ENCODE measurements at places on chromosomes 5 and 9.

DNA sequence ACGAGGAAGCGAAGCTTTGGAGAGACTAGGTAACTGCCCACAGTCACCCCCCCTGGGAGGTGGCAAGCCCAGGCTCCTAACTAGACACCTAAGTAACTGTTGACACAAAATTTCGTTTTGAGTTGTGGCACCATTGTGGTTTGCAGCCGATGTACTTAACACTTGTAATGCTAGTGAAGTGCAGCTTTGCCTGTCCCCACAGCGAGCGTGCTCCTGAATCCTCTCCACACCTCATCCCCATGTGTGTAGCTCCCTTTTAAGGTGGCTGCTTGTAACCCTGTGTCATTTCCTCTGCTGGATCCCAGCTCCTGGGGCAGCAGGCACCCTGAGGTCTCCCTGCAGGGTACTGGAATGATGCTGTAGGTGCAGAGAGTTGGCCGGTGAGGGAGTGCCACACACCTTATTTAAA is 114.9 kb downstream of the TRIO start:
- no peak for DNase-seq

DNA sequence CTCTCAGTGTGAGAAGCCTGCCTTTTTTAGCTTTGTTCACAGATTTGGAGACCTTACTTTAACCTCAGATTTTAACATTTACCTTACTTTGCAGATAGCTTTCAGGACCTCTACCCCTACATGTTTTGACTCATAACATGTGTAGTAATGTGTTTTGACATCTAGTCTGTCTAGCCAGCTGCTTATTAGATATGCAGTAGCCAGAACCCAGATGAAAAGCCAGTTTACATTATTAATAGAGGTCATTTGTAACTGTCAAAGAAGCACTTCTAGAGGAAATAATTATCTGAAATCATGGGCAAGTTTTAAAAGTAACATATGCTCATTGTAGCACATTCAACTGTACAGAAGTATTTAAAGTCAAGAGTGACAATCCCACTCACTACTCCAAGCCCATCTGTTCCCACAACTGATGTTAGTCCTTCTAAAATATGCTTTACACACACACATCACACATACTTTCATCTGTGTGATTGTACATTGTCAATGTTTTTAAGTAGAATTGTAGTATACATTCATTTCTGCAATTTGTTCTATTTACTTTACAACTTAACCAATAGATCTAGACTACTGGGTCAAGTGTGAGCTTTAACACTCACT is 71.8 kb upstream of the NIPAL4 start:
- DNase-seq, result no peak

GRCh38 chr9:93456504-93456903 is 3.1 kb upstream of the FAM120AOS start:
- DNase-seq, result no peak

GRCh38 chr9:96566498-96567202 is 53.0 kb downstream of the CDC14B start:
- DNase-seq, result peak; percentile 56

DNA sequence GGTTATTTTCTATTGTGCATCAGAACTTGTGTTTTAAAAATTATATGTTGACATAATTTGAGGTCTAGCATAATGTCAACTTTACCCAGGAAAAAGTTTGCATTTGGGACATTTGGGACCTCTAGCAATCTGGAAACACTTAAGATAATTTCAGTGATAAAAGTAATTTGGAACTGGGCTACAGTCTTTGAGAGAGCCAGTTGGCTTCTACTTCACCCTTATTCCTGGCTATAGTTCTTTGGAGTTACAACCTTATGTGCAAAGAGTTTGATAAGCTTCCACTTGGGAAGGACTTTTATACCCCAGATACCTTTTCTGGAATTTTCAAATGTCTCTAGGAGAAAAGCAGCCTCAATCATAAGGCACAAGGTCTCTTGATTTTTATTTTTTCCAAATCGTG is 139.3 kb downstream of the ARRDC3 start:
- DNase-seq, result no peak

- no peak for DNase-seq
Measured at GRCh38 chr9:27090231-27090630, 18.8 kb upstream of the TEK start.
